Foreskin keratinocyte (primary cell): ENCODE measurements at places on chromosomes 5 and 9.
A peak's percentile ranks its signal among the peaks of the same experiment; 100 is the strongest.

- no peak for DNase-seq
Observed at GRCh38 chr5:154311362-154311761, 120.8 kb downstream of the GALNT10 start.

DNA sequence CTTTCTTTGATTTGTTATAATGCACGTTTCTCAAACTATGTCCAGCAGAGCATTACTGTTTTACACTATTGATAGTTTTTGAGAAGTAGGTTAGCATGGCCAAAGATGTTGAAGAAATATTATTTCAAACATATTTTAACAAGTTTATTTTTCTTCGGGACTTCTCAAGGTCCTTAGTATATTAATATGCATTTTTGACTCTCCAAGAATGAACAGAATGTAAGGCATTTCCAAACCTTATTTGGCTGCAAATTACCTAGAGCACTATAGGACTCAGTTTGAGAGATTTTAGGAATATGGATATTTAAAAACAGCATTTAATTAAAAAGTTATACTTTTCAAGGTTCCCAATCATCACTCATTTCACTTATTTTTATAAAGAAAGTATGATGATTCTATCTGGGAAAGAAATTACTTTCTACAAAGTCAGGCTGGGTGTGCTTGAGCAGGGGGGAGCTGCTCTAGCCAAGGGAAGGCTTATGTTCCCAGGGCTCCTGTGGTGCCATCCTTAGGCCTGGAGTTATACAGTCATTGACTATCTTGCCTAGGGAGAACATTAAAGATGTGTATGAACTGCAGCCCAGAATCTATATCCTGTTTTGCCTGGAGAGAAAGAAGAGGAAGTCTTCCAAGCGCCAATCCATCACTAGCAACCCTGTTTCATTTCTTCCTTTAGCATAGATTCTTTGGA, 27.6 kb upstream of the NREP start:
- no peak for DNase-seq

GRCh38 chr5:33261305-33261704, 179.5 kb upstream of the TARS1 start:
- DNase-seq: peak; percentile 38

GRCh38 chr9:116639251-116639741, 47.8 kb upstream of the TRIM32 start:
- DNase-seq: no peak

- DNase-seq: no peak
Observed at GRCh38 chr9:116350213-116350612, 196.6 kb downstream of the PAPPA start.

- DNase-seq: no peak
Observed at GRCh38 chr5:126680191-126680817, 79.6 kb downstream of the PHAX start.

DNA sequence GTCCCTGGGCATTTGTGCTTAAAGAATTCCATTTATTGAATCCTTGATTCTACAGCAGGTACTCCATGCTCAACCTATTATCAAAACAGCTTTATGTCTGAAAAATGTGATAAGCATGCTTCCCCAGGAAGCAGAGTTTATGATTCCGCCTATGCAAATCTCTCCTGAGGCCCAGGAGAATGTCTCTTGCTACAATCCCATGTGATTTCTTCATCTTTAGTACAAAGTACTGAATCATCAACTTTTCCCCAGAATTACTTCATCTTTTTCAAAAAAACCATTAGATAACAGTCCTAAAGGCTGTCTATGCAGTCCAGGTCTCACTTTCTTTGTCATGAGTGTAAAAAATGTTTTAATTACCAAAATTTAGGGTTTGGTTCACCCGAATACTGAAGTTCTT, 130.2 kb upstream of the ADAMTSL1 start:
- no peak for DNase-seq

- DNase-seq: no peak
Observed at GRCh38 chr5:102771435-102771834, 16.3 kb downstream of the PAM start.

DNA sequence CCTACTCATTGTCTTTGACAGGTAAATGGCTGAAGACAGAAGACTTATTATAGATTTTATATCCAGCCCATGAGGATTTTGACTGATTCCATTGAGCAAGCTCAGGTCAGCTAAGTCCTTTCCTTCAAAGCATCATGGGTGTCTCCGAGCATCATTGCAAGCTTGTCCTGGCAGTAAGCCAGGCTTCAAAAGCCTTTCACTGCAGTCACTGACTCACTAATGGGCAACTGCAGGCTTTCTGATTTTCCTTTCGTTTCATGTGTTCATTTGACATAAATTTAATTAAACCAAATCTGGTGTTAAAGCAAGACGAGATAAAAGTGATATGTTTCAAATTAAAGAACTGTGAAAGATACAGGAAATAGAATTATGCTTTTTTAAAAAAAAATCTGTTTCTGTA, 426.2 kb downstream of the ANXA1 start:
- peak; percentile 67 for DNase-seq

DNA sequence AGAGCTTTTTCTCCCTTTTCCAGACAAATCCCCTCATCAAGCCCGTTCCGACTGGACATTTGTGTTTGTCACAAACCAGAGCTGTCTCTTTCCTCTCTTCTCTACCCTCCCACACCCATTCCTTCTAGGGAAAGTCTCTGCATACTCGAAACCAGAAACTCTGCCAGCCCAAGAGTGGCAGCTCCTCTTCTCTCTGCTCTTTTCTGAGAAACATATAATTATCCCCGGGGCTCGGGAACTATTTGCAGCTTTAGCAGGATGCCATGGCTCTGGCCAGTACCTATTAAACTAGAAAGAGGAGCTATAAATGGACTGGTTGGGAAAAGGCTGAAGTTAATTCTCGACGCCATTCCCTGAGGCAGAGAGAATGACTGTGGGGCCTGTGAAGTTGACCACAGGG, 82.6 kb downstream of the SH3PXD2B start:
- no peak for DNase-seq
